ENCODE measurements at places on chromosomes 7 and 10. TPM values are rescaled to one million over a fixed set of nuclear protein-coding genes. Genes with fewer than 3 reads are reported as not detected.

GTF2I gene
- total RNA-seq, result 167 TPM

PPP1R3C gene
- not detected for total RNA-seq

ANKRD16 gene
- 6.2 TPM for total RNA-seq

OR13A1 gene
- total RNA-seq, result not detected

PIK3CG gene
- total RNA-seq, result 35.5 TPM

AASS gene
- total RNA-seq, result 0.89 TPM

METTL2B gene
- total RNA-seq, result 39.9 TPM

PNLIPRP1 gene
- not detected for total RNA-seq

CPA4 gene
- not detected for total RNA-seq

KIF11 gene
- 76.2 TPM for total RNA-seq

GDF10 gene
- total RNA-seq, result not detected

FEZF1 gene
- total RNA-seq, result not detected

SLC25A28 gene
- 47.8 TPM for total RNA-seq

AMPH gene
- 0.30 TPM for total RNA-seq

VSTM4 gene
- total RNA-seq, result 0.27 TPM

TEX36 gene
- total RNA-seq, result not detected

CLDN4 gene
- not detected for total RNA-seq

LRGUK gene
- 0.20 TPM for total RNA-seq

FBXL13 gene
- total RNA-seq, result not detected

FAM237B gene
- total RNA-seq, result not detected

FASTK gene
- total RNA-seq, result 80.0 TPM

TNKS2 gene
- total RNA-seq, result 30.2 TPM

All from T-helper 2 cell treated with Interferon-gamma antibody and Interleukin-4, amounts not matched to agents 100 ng/mL and 5 ng/mL, for 36 hours (primary cell).